Posterior cingulate gyrus (tissue), 11 donors: ENCODE measurements at places on chromosomes 1 and 21.

GRCh38 chr1:109547463-109548320, 723 bp upstream of the GNAI3 start:
- no peak for DNase-seq

DNA sequence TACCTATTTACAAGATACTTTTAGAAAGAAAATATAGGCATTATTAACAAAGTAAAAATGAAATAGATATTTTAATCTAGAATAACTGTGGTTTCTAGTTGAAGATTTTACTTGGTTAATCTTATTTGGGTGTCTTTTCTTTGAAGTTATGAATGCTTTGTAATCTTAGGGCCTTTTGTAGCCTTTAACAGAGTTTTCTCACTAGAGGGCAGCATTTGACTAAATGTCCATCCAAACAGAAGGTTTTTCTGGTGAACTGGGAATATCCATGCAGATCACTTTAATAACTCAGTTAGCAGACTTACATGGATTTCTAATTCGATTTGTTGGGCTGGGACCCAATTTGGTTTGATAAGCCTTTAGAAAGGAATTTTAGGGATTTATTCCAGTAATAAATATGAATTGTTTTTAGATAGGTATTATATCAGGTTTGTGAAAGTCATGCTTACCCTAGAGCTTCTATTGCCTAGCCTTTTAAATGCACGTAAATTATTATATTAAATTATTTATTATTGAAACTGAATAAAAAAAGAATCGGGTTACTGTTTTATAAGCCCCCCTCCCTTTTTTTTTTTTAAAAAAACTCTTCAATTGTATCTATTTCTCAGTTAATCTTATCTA, 119.7 kb downstream of the ZNF326 start:
- no peak for DNase-seq

DNA sequence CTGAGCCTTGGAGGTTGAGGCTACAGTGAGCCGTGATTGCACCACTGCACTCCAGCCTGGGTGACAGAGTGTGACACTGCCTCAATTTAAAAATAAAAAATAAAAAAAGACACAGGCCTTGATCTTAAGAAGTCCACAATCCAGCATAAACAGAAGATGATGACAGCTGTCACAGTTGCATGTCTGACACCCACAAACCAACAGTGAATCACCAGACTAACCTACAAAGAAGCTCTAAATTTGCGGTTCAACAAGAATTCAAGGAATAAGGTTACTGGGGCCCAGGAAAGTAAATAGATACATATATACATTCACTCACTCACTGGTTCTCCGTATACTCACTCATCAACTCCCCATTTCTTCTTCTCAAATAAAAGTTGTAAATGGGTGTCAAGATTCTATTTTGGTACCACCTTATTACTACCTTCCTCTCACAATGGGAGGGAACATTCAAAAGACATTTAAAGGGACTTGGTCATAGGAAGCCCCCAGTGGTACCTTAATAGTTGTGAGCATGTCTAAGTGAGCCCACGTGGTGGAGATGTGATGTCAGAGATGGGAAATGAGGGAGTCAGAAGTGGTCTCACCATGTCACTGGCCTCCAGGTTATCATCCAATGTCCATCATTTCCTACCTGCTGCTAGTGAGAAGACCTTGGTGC, 66.9 kb upstream of the PRDX6 start:
- DNase-seq, result no peak

GRCh38 chr1:237386362-237387143, 344.6 kb downstream of the RYR2 start:
- DNase-seq, result no peak

GRCh38 chr1:14940285-14940870, 213.2 kb upstream of the TMEM51 start:
- DNase-seq, result no peak

DNA sequence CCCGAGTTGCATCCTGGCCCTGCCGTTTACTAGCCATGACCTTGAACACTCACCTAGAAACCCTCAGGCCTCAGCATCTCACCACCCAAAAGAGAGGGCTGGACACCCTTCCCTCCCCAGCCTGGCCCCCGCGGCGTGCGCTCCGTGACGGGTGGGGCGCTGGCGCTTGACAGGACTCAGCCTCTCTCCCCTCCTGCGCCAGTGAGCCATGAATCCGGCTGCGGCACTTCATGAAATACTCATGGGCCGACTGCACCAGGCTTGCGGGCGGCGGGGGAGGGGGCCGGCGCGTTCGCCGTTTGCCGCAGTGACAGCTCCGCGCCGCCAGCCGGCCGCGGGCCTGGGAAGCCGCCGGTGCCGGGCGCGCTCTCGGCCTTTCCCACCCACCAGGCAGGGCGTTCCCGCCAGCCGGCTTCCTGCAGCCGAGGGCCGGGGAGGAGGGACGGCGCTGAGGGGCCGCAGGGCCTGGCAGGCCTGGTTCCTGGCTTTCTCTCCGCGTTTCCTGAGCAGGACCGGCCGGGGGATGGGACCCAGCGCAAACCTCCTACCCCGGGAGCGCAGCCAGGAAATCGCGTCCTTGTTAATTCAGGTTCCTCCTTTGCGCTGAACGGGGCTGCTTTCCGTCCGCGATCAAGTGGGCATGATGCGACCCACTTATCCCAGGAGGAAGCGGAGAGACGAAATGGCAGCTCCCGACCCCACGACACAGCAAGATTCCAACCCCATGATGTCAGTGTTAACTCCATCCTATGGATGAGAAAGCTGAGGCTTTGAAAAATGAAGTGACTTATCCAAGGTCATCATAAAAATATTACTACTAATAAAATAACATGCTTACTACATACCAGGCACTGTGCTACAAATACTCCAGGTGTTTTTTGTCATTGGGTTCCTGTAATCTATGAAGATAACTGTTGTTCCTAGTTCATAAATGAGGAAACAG, 9.1 kb upstream of the LUZP1 start:
- DNase-seq, result peak; percentile 95

DNA sequence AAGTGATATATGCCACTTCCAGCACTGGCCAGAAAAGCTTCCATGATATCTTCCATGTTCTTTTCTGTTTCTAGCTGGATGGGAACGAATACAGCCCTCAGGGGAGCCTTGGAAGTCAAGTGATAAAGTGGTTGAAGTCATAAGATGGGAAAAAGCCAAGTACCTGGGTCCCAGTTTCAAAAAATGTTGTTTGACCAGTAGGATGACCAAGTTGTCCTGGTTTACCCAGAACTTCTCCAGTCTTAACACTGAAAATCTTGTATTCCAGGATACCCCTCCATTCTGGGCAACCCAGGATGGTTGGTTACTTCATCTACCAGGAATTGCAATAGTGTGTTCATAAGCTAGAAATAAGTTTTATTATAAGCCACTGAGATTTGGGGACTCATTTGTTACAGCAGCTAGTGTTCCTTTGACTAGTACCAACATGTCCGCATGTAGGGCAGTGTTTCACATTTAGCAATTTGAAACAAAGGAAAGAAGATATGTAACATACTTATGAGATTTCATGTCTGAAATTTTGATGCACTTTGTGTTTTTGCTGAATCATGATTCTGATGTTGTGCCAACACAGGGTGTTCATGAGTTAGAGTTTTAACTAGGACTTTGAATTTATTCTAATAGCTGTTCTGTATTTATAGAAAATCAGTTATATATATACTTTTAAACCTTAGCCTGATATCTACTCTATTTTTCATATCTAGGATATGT, 139.9 kb downstream of the TPR start:
- DNase-seq, result no peak

GRCh38 chr1:53065391-53065790, 3.4 kb downstream of the PODN start:
- DNase-seq, result no peak

GRCh38 chr1:217089361-217090014, 366.3 kb upstream of the ESRRG start:
- peak; percentile 30 for DNase-seq

DNA sequence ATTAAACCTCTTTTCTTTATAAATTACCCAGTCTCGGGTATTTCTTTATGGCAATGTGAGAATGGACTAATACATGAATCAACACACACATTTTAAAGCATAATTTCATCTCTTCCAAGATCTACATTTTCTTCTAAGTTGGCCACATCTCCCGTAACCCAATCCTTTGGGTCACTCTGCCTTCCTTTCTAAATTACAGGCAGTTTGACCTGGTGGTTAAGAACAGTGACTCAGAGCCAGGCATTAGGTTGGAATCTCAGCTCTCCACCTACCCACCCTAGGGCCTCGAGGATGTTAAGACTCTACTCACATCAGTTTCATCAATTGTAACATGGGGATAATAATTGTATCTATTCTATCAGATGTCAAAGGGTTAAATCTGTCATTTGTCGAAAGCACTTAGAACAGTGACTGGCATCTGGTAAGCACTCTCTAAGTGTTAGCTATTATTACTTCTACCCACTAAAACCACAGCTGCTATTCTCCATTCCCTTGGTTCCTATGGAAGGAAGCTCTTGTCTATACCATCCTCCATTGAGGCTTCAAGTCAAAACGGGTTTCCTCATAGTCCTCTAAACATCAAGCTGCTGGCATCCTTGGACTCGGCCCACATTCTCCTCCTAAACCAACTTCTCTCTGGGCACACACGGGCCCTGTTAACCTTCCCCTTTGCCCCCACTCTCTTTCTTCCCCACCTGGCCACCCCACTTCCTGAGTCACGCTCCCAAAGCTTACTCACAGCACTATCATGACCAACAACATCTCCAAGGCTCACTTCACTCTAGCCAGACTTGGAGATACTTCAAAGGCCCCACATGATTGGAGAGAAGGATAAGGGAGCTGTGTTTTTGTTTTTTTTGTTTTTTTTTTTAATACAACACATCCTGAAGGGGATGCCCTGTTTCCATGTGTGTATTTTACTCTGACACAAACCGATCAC, 116.9 kb downstream of the TGFBR3 start:
- DNase-seq, result no peak

GRCh38 chr1:26853156-26853555, 9.8 kb upstream of the SFN start:
- peak; percentile 91 for DNase-seq

- DNase-seq, result no peak
Measured at GRCh38 chr1:60343736-60344135, 270.2 kb upstream of the C1orf87 start.

DNA sequence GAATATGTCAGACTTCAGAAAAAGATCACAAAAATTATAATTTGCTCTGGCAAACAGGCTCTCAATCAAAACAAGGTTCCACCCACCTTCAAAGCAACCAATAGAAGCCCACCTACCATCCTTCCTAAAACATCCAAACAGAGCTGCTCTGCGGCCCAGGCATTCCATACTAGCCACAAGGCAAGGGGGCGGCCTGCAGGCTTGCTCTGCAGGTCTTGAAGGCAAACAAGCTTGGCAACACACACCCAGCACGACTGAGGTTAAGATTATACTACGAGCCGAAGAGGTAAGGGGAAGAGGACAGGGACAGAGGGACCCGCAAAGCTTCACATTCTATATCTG, 207.3 kb downstream of the SLC45A1 start:
- peak; percentile 24 for DNase-seq

- DNase-seq, result no peak
Measured at GRCh38 chr1:186605762-186606350, 74.4 kb downstream of the PTGS2 start.
